Stimulated activated CD4-positive, alpha-beta T cell treated with anti-CD3 and anti-CD28 coated beads, Interleukin-12 subunit alpha, Interleukin-12 subunit beta, amount 100 ng/mL, for 48 hours (primary cell): ENCODE measurements at places on chromosomes 13 and 19.

GRCh38 chr19:41910240-41910991, 17.8 kb downstream of the ERFL start:
- DNase-seq, result no peak

DNA sequence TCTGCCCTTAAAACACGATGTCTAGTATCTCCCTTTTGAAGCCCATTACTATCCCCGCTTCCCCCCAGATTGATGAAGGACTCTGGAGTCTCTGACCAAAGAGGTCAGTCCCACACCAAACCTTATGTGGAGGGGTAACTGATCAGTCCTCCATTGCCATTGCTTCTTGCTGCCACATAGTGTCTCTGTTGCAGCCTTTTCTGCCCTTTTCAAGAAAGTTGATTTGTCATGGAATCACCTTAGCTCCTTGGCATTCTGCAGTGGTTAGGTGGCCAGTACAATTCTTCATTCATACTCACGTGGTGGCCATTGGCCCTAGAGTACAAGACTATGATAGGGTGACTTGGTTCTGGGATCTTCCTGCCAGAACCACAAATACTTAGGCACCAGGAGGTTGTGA, 8.4 kb upstream of the HTR2A start:
- no peak for DNase-seq

GRCh38 chr13:107475753-107476453, 739.4 kb downstream of the LIG4 start:
- no peak for DNase-seq

- DNase-seq, result no peak
Observed at GRCh38 chr13:45269204-45269603, 68.4 kb upstream of the KCTD4 start.

DNA sequence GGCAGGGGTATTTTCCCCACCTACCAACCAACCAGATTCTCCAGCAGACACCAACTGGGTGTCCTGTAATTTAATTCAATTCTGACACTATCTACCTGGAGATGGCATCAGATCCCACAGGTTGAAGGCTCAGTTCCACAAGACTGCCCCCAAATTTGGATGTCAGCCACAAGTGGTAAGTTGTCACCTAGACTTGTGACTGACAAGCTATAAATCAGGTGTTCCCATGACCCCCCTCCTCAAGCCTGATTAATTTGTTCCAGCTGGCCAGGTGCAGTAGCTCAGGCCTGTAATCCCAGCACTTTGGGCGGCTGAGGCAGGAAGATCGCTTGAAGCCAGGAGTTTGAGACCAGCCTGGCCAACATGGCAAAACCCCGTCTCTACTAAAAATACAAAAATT, 10.6 kb upstream of the HAUS5 start:
- no peak for DNase-seq
